CD4-positive, alpha-beta T cell treated with Interleukin-12 subunit alpha and Interleukin-12 subunit beta, for 1 hour (primary cell): ENCODE measurements at places on chromosomes 16 and 17.

DNA sequence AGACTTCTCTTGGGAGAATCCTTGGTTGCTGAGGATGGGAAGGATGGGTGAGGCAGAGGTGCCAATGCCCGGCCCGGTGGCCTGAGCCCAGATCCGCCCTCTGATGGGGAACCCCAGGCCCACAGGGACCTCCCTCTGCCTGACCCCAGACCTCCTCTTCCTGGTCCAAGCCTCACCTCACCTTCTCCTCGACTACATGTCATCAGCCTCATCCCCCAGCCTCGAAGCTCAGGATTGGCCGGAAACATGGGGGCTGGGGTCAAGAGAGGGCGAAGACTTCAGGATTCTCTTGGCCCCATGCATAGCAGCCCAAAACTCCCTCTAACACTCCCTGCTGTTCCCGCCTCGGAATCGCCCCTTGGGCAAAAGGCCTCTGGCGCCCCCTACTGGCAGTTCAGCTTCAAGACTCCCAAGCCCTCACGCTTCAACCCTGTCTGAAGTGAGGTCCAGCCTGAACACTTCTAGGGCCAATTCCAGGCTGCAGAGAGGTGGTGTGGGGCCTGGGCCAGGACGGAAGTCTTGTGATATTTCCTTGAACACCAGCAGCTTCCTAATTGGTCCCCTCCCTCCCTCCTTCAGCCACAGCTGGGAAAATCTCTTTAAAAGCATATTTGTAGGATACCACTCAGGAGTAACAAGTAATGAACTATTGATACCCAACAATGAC, 47.2 kb downstream of the ARHGAP27 start:
- peak; percentile 87 for DNase-seq

DNA sequence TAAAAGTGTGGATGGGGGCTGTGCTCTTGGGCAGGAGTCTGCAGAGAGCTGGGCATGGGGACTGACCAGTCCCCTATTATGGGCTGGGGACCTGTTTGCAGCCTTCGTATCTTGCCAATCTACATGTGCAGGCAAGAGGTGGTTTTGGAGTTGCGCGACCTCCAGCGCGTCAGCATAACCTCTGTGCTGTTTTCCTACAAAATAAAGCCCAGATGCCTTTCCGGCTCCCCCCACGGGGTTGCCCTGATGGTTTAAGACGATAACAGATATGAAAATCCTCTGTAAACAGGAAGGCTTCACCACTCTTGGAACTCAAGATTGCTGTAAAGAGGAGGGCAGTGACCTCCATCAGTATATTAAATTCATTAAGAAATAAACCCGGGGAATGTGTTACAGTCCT, 16.5 kb upstream of the SPPL2C start:
- DNase-seq = no peak

DNA sequence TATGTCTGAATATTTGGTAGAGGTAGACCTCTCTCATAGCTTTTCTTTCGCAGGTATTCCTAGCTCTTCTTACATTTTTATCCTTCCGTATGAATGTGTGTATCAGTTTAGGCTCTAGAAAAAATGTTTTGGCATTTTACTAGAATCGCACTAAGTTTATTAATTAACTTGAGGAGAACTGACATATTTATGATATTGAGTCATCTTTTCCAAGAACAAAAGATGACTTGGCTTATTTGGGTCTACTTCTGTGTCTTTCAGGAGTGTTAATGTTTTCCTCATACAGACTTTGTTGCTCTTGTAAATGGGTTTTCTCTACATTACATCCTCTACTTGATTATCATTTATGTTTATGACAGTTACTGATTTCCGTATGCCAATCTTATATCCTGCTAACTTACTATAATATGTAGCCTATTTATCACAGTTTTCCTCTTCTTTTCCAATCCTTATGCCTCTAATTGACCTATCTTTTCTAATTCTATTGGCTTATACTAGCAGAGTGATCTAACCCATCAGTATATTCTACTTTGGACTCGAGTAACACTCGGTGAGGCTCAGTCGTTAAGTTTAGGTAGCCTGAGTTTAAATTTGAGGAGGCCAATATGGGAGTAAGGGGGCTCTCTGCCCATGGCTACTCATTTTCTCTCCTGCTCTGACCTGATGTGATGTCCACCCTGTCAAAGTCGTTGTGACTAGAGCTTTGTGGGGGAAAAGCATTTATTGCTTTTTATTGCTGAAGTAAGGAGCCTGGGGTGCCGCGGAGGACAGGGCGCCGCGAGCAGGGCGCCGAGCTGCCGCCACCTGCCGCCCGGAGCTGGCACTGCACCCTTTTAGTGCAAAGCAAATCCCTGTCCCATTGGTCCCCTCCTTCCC, 20.0 kb downstream of the ST6GALNAC1 start:
- DNase-seq = peak; percentile 81

DNA sequence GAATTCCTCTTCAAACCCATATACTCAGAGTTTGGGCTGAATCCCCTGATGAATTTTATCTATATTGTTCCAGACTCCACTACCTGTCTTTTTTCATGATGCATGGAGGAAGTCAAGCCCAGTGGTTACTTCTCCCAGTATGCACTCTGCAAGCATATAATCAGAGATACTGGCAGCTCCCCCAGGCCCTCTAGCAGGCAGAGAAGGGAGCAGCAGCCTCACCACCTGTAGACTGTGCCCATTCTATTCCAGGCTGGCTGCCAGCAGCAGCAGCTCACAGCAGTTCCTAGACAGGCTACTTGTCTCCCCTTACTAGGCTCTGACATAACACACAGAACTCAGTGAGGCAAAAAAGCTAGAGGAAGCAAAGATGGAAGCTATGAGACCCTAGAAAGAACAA, 3.4 kb downstream of the MKS1 start:
- DNase-seq = no peak

GRCh38 chr17:79696610-79696982, 34.1 kb upstream of the ENPP7 start:
- no peak for DNase-seq

DNA sequence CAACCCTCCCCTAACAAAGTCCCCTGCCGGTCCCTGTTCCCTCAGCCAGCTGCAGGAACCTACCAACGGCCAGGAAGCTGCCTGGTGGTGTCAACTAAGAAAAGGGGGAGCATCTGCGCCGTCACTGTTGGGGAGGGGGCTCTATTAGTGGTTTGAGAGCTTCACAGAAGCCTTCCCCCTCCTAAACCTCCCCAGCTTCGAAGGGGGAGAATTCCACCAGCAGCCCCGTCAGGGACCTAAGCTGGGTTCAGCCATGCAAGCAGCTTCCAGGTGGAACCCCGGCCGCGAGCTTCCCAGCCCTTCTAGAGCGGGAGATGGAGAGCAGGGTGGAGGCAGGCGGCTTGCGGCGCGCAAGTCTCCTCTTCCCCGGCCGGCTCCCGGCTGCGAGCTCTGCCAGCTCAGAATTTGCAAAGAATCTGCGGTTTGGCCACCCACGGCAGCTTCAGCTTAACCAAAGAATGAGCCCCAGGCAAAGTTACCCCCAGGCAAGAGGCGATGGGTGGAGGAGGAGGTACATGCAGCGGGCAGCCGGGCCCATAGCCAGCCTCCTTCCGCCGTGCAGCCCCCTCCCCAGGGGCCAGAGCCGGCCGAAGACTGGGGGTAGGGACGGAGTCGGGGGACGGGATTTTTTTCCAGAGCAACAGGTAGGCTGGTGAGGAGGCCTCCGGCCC, 33.7 kb downstream of the DDX19A start:
- DNase-seq = peak; percentile 60

GRCh38 chr17:1001640-1002411, 4.9 kb downstream of the TIMM22 start:
- DNase-seq = no peak

GRCh38 chr16:15970202-15970601, 20.8 kb downstream of the ABCC1 start:
- no peak for DNase-seq

DNA sequence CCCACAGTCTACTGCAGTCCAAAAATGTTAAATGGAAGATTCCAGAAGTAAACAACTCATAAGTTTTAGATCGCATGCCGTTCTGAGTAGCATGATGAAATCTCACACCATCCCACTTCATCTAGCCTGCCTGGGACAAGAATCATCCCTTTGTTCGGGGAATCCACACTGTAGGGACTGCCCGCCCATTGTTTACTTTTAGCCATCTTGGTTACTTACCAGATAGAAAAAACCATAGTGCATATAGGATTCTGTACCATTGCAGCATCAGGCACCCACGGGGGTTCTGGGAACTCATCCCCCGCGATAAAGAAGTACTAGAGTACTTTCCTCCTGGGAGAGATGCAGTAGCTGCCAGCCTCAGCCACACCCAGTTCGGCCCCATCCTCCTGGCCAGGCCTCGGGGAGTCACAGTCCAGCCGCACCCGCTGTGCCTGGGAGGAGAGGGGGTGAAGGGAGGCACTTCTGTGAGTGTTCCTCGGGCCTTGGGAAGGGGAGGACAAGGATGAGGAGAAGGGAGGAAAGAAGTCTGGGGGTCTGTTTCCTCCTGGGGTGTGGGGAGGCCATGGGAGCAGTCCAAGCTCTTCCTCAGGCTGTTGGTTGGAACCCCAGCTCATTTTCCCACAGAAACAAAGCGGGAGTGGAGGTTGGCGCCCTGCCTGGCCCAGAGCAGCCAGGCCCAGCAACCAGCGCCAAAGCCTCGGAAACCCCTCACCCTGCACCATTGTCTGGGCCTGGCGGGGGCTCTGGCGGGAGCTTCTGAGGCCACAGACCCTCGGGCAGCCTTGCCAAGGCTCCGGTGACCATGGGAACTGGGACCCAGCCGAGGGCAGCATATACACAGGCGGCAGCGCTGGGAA, 8.9 kb downstream of the TRIM47 start:
- no peak for DNase-seq

GRCh38 chr16:9597967-9598730, 506.7 kb downstream of the HAPSTR1 start:
- DNase-seq = no peak

GRCh38 chr17:34265711-34266110, 4.3 kb upstream of the CCL7 start:
- DNase-seq = no peak

DNA sequence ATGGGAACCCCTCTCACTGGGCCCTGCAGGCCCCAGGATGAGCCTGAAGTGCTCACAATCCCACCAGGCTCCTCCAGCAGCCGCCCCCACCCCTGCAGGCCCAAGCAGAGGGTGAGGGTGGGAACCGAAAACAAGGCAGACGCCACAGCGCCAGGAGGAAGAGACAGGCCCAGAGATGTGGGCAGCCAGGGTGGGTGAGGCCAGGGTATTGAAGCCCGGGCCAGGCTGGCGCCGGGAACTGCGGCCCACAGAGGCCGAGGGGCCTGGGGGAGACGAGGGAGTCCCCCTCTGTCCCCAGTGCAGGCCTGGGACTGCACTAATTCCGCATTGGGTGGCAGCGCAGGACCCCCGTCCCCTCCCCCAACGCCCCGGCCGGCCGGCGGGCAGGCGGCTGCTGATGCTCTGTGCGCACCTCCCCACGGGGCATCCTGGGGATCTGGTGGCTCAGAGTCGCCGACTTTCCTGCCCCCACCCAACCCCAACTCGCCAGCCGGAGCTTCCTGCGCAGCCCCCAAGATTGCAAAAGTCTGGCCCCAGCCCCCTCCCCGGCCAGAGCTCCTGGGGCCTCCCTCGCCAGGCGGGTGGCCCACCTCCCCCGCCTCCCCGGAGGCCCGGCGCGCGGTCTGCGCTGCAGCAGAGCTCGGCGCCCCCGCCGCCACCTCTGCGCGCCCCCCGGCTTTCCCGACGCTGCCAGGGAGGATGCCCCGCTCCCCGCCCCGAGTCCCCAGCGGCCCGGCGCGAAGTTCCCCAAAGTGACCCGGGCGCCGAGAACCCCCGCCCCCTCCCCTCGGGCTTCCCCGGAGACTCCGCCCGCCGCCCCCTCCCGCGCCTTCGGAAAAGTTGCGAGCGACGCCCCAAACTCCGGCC, 107.8 kb downstream of the ENGASE start:
- no peak for DNase-seq

GRCh38 chr17:66579556-66579955, 255.4 kb upstream of the CACNG5 start:
- DNase-seq = no peak

DNA sequence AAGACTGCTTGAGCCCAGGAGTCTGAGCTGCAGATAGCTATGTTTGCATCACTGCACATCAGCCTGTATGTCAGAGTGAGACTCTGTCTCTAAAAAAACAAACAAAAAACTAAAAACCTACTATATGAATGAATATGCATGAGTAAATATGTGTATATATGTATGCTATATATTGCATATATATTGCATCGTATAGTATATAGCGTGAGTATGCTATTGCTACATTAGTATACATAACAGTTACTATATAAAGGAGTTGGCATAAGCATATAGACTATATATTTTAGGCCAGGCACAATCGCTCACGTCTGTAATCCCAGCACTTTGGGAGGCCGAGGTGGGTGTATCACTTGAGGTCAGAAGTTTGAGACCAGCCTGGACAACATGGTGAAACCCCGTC, 16.1 kb downstream of the DDX42 start:
- DNase-seq = no peak

- DNase-seq = no peak
Observed at GRCh38 chr17:46008591-46008990, 9.5 kb downstream of the STH start.

- DNase-seq = no peak
Observed at GRCh38 chr17:29593591-29594518, 923 bp downstream of the ANKRD13B start.

DNA sequence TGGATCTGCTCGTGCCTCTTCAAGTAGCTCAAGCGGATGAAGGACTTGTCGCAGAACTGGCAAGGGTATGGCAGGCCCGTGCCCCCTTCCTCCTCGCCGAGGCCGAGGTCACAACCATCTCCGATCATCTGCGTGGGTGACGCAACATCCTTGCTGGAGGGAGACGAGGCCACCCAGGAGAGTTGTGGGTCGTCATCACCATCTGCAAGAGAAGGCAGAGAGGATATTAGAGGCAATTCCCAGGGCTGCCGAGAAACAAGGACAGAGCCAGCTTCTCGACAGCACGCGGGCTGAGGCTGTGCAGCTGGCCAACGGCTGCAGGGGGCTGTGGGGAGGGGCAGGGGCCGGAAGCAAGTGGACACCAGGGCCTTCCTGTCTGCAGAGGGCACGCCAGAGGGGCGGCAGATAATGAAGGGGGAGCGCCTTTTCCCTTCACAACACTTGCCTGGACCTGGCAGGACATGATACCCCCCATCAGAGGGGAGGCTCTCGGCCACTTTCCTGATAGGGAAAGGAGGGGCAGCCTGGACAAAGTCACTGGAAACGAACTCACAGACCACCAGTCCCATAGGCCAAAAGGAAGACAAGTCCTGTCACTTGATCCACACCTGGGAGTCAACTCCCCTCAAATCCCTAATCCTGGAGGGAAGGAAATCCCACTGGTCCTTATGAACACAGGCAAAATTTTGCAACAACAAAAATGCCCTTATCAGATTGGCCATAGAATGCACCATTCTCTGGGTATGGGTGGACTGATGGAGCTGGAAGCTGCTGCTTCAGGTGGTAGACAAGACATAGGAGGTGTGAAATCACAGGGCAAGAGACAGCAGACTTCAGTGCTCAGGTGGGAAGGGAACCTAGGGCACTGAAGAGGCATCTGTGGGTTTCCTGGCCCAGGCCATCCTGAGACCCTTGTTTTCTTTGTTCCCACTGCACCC, 217.0 kb downstream of the ZNF423 start:
- no peak for DNase-seq

GRCh38 chr16:56610609-56611111, 2.3 kb downstream of the MT2A start:
- no peak for DNase-seq

GRCh38 chr16:49463529-49463928, 89.9 kb downstream of the C16orf78 start:
- DNase-seq = peak; percentile 79
